ENCODE measurements at places on chromosomes 13 and 19. TPM values are rescaled to one million over a fixed set of nuclear protein-coding genes. Genes with fewer than 3 reads are reported as not detected.

- DNase-seq, result no peak
These were observed 7.6 kb downstream of the SIRT2 start for GRCh38 chr19:38891771-38892170.

DNA sequence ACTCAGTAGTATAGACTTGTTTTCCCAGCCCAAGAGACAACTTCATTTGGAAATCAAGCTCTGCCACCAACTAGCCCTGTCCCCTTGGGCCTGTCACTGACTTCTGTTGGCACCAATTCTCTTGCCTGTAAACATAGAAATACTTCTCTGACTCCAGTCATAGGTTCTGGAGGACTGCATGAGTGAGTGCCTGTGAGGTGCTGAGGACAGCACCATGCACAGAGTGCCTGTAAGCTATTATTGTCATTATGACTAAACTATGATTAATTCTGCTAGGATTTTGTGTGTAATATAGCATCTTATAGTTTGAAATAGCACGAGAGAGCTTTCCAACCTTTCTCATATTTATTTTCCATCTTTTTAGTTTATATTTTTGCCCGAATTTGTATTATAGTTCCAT lies 247.9 kb downstream of the MYO16 start:
- DNase-seq, result no peak

- no peak for DNase-seq
These were observed 424.2 kb downstream of the KCTD12 start for GRCh38 chr13:76461999-76462398.

GRCh38 chr19:11093689-11094238 lies 4.5 kb downstream of the LDLR start:
- no peak for DNase-seq

Gene PBX4
- polyA plus RNA-seq, result 2.1 TPM

DNA sequence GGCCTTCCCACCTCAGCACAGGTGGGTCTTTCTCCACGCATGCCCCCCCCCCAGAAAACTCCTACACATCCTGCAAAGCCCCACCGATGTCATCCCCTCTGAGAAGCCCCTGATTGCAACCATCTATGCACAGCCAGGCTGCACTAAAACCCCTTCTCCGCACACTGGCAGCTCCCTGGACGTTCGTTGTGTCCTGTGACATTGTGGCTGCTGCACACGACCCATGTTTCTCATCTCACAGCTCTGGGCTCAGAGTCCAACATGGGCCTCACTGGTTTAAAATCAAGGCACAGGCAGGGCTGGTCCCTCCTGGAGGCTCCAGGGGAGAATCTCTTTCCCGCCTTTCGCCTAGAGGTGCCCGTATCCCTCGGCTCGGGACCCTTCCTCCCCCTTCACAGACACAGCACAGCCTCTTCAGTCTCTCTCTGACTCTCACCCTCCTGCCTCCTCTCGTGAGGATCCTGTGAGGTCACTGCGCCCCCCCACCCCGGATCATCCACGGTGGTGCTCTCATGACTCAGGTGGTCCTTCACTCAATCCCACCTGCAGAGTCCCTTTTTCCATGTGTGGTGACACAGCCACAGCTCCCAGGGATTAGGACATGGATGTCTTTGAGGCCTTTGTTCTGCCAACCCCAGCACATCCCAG lies 71.2 kb downstream of the GADD45B start:
- no peak for DNase-seq

Gene CACNA1A
- polyA plus RNA-seq, result 0.75 TPM

GRCh38 chr19:18173572-18174288 lies at the start of gene IFI30:
IFI30 (plus strand) TSS chr19:18173813; CDS start chr19:18173842, 29 bp downstream.
- DNase-seq, result no peak

DNA sequence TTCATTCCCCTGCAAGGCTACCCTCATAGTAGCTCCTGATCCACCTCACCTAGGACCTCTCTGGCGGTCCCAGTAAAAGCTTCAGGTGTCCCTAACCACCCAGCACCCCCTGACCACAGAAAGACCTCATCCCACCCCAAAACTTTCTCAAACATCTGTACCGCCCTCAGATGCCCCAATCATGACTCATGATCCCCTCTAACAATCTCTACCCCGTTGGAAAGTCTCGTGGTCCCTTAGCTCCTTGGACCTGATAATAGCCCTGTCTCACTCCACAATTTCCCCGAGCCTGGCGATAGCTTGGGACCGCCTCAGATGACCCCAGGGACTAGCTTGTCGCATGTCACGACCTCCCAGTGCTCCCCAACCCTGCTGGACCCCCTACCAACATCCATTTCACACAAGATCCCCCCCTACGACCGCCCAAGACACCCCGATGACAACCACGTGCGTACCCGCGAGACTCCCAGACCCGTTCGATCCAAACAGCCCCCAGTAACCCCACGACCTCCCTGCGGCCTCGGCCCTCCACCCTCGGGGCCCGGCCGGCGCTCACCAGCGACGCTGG lies 450 bp downstream of the NDUFA11 start:
- DNase-seq, result no peak

Gene DLEU7
- 0.09 TPM for polyA plus RNA-seq

Gene GJB2
- 3.9 TPM for polyA plus RNA-seq

DNA sequence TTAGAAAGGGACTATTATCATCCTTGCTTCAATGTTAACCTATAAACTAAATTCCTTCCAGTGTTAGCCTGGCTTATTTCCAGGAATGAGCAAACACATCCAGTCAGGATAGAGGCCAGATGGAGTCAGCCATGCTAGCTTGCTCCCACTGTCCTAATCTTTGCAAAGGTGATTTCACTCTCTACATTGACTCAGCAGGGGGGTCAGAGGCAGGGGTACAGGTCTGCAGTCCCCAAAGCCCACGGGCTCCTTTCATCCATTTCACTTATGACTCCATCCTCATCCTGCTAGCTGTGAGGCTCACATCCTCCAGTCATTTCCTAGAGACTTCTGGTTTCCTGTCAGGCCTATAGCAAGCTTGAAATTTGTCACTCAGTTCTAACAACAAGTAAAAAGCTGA lies 63.4 kb upstream of the CEACAM8 start:
- DNase-seq, result no peak

Gene ETV2
- 1.7 TPM for polyA plus RNA-seq

- no peak for DNase-seq
These were observed 69.5 kb upstream of the ANKRD10 start for GRCh38 chr13:110984381-110984780.

DNA sequence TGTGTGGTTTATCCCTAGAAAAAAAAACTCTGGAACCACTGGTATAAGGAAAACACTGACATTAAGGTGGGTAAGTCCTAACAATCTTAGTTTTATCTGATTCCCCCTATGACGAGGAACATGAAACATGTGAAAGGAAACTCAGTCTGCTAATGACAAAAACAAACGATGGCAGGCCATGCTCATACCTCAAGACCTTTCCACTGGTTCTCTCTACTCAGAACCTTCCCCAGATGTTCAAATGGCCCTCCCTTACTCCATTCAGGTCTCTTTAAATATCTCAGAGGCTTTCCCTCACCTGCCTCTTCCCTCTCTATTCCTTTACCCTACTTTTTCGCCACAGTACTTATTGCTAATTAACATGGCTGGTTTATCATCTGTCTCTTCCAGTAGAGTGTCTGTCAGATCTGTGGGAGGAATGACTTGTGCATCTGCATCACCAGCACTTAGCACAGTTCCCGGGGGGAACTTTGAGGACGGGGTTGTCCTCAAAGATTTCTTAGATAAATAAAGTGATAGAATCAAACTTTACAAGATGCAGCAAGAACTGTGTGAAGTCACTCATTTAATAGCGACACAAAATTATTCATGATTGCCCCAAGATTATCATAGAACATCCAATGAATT lies 1.5 kb downstream of the TUBGCP3 start:
- no peak for DNase-seq

Gene CALR3
- not detected for polyA plus RNA-seq
